AG10803 (cell line): ENCODE measurements at places on chromosomes 6 and 20.

GRCh38 chr20:19727251-19727847 lies 30.7 kb upstream of the RIN2 start:
- no peak for DNase-seq

DNA sequence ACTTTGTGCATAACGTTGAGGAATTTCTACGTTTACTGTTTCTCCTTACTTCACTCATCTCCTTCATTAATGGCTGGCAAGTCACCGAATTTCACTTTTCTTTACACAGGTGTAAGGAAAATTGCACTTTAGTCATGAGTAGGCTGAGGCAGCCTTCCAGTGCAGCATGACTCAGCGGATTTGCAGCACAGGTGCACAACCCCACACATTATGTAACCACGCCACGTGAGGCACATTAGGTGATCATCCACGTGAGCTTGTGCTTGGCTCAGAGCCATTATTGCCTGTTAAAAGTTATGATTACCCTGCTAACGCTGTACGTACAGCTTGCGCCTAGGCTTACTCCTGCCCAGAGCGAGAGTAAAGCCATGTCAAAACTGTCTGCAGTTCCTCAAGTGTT lies 158.8 kb downstream of the NKAIN2 start:
- DNase-seq: no peak

DNA sequence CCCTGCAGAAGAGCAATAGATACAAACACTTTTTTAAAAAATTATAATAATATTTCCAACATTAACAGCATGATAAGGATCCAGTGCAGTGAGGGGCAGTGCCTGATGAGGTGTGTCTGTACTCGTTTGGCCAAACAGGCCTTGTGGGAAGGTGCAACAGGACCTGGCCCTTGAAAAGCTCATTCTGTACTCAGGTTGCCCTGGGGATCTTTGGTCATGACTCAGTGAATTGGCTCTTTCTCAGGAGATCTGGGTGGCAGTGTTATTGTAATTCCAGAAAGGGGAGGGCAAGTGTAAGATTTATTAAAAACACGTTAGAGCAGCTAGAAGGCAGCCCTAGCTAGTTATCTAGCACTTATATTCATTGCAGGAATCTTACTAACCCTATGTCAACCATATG lies 2.9 kb upstream of the SPINT3 start:
- DNase-seq: no peak

GRCh38 chr6:68572525-68572924 lies 62.6 kb upstream of the ADGRB3 start:
- DNase-seq: no peak

DNA sequence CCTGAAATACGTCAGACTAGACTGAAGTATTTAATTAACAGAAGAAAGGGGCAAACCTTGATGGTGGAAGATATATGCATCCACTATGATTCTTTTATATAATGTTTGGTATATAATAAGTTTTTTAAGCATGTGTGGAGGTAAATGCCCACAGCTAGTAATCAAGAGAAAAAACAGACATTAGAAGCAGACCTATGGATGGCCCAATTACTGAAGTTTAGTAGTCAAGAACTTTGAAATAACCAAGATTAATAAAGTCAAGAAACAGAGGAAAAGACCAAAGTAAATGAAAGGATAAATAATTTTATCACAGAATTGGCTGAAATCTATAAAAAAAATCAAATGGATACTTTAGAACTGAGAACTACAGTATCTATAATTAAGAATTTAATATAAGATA lies 15.3 kb downstream of the TTI1 start:
- no peak for DNase-seq

- no peak for DNase-seq
These were observed 97.4 kb downstream of the BANF2 start for GRCh38 chr20:17797161-17797560.

- peak; percentile 42 for DNase-seq
These were observed 778 bp downstream of the PSMG4 start for GRCh38 chr6:3259491-3259958.

DNA sequence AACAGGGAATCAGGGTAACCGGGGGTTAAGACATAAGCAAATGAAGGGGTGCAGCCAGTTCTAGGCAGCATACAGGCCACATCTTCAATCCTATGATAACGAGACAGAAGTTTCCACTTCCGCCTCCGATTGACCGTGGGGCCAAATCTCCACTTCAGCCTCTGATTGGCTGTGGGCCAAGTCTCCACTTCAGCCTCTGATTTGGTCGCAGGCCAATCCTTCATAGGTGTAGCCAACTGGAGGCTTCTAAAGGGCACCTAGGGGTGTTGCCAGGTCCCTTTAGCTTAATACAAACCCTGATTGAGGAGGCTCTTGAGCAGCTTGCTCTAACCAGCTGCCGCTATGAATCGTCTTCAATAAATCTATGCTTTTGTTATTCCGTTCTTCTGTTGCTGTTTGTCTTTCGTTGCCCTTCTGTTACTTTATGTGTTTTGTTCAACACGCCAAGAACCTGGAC lies 2.1 kb upstream of the ERGIC3 start:
- no peak for DNase-seq

GRCh38 chr6:148347441-148348054 lies 4.9 kb downstream of the SASH1 start:
- DNase-seq: no peak

DNA sequence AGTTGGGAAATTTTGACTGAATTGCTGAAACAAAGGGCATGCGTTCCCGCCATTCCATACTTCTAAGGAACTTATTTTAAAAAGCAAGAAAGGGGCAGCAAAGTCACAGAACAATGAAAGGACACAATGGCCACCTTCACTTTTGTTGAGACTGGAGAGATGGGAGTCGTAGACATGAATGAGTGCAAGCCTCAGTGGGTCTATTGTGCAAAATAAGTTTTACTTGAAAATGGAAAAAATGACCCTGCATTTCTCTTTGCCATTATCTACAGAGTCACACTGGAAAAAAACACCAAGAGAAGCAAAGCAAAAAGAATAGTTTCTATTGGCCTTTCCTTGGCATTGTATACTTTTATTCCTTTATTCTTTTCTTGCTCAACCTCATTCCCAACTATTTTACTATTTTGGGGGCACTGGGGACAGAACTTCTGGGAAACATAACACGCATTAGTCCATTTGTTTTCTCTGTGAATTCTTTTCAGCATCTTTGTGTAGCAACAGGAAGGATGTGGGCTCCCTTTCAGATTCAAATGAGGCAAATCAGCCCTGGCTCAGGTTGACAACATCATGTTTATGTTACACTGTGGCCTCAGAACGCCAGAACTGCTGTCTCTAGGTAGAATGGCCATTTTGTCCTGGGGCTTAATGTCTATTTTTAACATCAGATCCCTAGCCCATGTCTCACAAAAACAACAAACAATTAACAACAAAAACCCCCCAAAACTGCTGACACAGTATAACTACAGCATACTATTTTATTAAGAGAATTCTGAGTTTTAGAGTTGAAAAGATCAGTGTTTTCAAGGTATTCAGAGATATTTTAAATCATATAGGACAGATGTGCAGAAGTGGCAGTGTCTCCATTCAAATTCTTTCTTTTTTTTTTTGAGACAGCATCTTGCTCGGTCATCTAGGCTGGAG lies 122.2 kb downstream of the FYN start:
- DNase-seq: peak; percentile 34

DNA sequence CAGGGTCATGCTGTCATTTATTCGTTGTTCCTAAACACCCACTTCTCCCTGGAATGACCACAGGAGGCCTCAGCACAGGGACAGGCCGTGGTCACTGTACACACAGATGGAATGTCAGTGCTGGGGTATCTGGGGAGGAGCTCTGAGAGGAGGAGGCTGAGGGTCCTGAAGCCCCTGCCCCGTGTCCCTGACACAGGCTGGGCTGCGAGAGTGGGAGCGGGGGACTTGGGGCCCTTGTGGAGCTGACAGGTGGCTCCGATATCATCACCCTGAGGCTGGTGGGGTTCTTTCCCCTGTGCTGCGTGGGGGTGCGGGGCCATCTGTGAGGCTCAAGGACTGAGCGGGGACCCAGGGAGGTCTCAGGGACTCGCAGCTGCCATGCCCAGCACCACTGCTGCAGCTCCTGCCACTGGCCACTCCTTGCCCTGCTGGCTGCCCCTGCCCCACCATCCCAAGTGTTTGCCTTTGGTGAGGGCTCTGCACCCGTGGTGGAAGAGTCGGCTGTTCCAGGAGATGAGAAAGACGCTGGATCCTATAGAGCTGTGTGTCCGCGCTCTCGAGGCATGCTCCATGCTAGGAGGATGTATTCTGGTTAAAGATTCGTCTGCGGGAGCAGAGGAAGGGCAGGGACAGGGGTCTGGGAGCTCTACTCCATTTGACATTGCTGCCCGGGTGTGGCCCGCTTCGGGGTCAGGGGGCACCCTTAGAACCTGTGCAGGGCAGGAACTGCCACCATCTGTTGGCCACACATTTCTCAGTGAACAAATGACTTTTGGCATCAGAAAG lies 18.9 kb downstream of the NPEPL1 start:
- DNase-seq: no peak

DNA sequence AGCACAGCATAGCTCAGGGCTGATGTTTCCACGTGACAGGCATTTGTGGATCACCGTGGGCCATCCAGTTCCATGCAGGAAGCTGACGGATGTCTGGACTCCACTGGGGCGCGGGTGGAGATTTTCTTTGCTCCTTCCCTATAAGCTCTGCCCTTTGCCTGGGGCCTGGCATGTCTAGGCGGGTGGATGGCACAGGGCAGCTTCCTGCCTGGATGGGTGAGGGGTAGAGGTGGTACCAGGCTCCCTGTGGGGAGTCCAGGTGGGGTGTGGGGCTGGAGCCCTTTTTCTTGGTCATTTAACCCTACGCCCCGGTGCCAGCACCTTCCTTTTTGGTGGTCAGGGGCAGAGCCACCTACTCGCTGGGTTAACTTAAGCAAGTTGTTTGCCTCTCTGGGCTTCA lies 10.4 kb downstream of the FAM110A start:
- DNase-seq: no peak

GRCh38 chr6:121865811-121866210 lies 430.4 kb downstream of the GJA1 start:
- no peak for DNase-seq

GRCh38 chr6:69379518-69379917 lies 417.3 kb downstream of the LMBRD1 start:
- DNase-seq: no peak

- no peak for DNase-seq
These were observed 69.4 kb upstream of the MYLIP start for GRCh38 chr6:16059496-16059895.

GRCh38 chr6:55136916-55137315 lies 37.4 kb upstream of the HCRTR2 start:
- peak; percentile 7 for DNase-seq

GRCh38 chr20:36465109-36466080 lies 75.9 kb upstream of the MYL9 start:
- DNase-seq: peak; percentile 85

- peak; percentile 39 for DNase-seq
These were observed 73.1 kb downstream of the OR2B2 start for GRCh38 chr6:27838945-27839625.
